Stimulated activated CD8-positive, alpha-beta memory T cell treated with anti-CD3 and anti-CD28 coated beads, Interleukin-12 subunit alpha, Interleukin-12 subunit beta, amount 100 ng/mL, for 1 hour (primary cell): ENCODE measurements at places on chromosomes 1 and 21.

GRCh38 chr1:170520601-170521000 is 11.4 kb upstream of the GORAB start:
- no peak for DNase-seq

- DNase-seq, result no peak
These were observed 10.0 kb downstream of the MAP3K21 start for GRCh38 chr1:233337505-233337904.

GRCh38 chr1:240635466-240636256 is 23.7 kb upstream of the GREM2 start:
- no peak for DNase-seq

- DNase-seq, result no peak
These were observed 104.1 kb downstream of the KCNN3 start for GRCh38 chr1:154765970-154766369.

DNA sequence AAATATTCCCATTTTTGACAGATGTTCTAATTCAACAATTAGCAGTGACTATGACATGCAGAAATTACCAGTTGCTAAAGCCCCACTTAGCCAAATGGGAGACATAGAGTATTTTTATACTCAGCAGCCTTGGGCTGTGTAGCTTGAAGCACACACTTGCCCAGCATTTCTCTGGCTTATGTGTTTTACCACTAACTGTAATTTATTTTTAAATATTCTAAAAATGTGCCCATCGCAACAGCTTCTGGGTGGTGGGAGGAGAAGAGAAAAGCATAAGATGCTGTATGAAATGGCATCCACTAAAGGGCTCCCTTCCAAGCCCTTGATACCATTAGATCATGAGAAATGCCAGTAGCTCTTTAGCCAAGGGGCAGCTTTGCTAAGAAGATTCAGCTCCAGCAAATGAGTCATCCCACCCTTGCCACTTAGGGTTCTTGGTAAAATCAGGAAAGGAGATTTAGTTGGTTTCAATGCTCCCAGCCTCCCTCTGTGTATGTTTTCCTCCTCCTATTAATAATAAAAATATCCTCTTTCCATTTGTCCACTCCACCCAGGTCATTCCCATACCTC is 462.7 kb upstream of the DEPDC1 start:
- no peak for DNase-seq

DNA sequence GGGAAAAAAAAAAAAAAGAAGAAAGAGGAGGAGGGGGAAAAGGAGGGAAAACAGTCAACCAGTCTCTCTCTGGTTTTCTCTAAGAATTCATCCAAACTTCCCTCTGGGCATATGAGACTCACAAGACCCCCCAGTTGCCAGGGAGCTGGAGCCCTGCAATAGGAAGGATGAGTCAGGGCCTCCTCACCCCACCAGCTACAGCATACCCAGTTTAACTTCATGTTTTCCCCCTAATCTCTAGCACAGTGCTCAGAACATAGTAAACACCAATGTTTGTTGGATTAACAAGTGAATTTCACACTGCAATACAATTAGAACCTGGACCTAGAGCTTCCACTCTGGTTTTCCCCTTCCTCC is 7.8 kb downstream of the F11R start:
- DNase-seq, result no peak

DNA sequence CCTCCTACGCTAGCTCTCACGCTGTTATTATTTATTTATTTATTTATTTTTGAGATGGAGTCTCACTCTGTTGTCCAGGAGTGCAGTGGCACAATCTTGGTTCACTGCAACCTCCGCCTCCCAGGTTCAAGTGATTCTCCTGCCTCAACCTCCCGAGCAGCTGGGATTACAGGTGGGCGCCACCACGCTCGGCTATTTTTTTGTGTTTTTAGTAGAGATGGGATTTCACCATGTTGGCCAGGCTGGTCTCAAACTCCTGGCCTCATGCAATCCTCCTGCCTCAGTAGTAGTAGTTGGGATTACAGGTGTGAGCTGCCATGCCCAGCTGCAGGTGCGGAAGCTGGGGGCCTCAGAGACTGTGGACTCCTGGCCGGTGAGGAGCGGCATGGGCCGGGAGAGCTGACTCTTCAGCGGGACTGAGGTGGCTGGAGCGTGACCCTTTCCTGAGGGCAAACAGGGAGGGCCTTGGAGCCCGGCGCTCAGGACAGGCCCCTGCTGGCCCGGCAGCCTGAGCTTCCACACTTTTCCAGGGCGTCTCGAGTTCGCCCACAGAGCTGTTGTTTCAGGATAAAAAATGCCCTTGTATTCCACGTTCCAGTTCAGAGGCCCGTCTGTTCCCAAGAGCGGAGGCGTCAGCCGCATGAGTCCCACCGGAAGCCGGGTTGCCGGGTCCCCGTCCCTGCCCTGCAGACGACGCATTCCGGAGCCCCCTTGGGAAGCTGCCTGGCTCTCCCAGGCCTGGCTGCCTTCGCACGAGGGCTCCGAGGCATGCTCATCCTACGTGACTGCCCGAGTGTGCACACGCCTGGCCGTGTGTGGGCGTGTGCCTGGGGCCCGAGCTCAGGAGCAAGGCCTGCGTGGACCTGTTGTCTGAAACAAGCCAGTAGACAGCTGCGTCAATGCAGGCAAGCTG is 126.2 kb downstream of the SIK1 start:
- DNase-seq, result no peak

- no peak for DNase-seq
These were observed 54.1 kb downstream of the KCNJ15 start for GRCh38 chr21:38310646-38311485.

- no peak for DNase-seq
These were observed 37.0 kb downstream of the IL6R start for GRCh38 chr1:154442006-154442740.

GRCh38 chr1:12424087-12424529 is 193.9 kb downstream of the DHRS3 start:
- DNase-seq, result no peak

- no peak for DNase-seq
These were observed 5.3 kb upstream of the CD55 start for GRCh38 chr1:207316141-207316540.

DNA sequence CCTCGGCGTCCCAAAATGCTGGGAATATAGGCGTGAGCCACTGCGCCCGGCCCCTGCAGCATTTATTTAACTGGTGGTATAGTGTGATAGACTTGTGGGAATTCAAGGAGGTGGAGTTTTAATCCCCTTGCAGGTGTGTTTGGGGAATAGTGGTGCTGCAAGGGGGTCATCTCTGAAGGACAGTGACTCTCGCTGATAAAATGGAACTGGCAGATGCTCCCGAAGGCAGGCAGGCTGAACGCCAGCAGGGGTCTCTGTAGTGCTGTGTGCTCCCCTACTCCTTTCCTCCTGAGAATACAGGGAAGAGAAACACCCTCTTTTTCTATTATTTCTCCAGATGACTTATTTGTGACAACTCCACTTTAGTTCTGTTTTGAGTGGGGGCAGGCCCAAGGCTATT is 4.0 kb downstream of the OSCP1 start:
- DNase-seq, result no peak

- DNase-seq, result no peak
These were observed 115.7 kb downstream of the KCNJ6 start for GRCh38 chr21:37800456-37801061.

DNA sequence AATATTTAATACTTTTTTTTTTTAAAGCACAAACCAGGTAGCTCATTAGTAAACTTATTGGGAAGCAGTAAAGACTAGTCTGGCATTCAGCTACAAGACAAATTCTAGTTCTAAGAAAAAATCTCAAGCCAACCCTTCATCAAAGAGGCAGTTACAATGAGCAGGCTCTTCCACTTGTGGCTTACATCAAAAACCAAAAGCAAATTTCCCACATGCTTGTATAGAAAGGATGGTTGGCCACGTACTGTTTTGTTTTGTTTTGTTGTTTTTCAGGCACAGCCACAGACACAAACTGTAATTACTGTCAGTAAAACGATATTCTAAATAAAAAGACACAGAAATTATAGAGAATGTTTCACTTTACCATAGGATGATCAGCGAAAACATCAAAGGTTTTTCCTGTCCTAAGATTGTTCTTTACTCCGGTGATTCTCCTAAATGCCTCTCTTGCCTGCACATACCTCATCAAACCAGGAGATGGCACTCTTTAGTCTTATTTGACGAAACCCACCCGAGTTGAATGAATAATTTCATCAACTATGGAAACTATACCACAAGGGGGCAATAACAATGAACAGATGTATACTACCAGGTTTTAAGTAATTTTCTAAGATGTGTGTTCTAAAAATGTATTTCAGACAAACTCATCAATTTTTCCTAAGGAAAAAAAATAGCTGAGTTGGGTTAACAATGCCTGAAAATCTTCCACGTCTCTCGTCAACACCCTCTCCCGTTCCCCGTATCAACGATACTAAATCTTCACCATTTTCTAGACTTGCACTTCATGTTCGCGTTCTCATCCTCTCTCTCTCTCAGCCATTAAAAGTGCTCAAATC is 26.9 kb downstream of the RPL5 start:
- peak; percentile 31 for DNase-seq

GRCh38 chr1:202688401-202688800 is 21.9 kb downstream of the SYT2 start:
- no peak for DNase-seq

- DNase-seq, result no peak
These were observed 134.7 kb upstream of the VANGL1 start for GRCh38 chr1:115506924-115507589.

DNA sequence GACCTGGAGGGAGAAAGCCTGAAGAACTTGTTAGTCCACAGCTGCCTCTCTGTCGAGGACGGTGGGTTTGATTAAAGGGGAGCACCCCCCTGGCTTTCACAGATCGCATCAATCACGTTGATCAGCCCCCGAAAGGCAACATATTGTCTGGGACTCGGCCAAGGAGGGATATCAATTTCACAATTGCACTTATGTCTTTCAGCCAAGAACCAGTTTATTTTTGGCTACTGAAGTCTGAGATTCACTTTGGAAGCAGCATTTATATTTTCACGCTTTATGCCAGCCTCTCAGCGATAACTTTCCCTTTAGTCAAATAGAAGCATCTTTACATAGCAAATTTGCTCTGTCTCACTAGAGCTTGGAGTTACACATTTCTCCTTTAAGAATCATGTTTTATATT is 253.2 kb upstream of the RRP15 start:
- DNase-seq, result no peak

DNA sequence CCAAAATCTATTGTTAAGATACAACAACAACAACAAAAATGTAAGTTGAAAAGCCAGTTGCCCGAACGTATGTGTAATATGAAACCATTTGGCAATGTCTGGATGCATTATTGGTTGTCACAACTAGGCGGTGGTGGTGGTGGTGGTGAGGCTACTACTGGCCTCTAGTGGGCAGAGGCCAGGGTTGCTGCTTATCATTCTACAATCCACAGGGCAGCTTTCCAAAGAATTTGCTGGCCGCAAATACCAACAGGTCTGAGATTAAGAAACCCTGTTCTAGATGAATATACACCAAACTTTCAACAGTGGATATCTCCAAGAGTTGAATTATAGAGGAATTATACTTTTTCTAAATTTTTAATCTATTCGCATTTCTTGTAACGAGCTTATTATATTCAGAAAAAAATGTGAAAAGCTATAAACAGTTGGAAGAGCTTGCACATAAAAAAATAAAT is 26.8 kb upstream of the ZNF697 start:
- no peak for DNase-seq

- no peak for DNase-seq
These were observed 84.5 kb upstream of the RGS4 start for GRCh38 chr1:162984699-162985098.

DNA sequence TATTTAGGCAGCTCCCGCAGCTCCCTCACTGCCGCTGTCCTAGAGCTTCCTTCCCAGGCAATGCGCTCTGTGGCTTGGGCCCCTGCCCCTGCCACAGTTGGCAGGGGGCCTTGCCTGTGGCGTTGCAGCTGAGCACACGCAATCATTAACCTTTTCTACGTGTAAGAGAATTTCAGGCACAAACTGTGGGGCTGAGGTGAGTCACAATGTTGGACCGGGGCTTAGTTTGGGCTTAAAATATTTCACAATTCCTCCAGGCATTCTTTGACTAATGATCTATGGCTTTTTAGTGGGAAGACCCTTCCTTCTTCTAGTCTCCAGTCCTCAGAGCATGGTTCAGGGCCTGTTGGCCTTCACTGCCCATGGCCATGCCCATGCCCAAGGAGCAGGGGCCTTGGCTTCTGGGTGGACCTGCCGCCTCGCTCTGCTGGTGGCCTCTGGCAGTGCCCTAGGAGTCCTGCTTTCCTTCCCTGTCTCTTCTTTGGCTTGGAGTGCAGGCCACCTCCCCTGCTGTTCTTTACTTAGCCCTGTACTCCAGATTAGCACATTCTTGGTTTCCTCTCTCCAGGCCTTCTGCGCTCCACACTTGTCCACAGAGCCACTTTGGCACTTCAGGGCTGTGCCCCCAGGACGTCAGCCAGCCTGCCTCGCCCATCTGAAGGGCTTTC is 39.2 kb downstream of the MAPKAPK2 start:
- no peak for DNase-seq

DNA sequence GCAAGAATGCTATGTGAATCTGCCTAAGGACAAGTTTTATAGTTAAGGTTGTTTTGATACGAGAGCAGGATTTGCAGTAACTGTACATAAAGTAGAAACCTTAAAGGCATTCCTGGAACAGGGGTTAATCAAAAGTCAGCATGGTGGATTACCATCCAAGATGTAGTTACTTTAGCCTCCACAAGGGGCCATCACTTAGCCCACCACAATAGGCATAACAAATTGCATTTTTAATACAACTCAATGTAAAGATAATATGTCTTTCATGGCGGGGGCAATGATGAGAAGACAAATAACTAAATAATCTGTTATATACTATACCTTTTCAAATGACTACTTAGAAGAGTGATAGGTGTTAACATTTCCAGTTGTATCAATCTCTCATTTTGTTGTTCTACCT is 611.2 kb upstream of the ADGRL4 start:
- no peak for DNase-seq

- no peak for DNase-seq
These were observed 16.7 kb downstream of the PRDM16 start for GRCh38 chr1:3085721-3086120.

DNA sequence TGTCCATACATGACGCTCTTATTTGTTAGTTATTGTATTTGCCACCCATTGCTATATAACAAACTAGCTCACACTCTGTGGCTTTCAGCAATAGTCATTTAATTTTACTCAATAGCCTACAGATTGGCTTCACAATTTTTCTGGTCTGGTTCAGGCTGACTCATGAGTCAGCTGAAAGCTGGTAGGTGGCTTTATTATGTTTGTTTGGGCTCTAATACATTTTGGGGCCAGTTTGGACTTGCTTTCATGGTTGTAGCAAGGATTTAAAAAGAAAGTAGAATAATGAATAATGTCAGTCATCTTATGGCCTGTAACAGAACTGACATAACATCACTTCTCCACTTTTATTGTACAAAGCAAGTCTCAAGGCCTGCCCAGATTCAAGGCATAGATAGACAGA is 338.7 kb downstream of the LRRIQ3 start:
- no peak for DNase-seq

DNA sequence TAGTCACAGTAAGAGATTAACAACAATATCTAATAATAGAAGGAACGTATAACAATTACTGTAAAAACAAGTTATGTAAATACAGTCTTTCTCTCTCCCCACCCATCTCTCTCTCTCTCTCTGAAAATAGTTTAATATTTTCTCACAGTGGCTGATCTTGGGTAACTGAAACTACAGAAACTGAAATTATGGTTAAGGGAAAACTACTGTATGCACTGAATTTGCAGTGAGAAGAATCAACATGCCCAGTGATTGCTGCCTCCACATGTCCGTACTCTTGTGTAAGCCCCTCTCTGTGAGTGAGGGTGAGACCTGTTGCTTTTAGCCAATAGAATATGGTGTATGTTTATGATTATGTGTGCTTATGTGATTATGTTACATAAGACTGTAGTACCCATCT is 1.6 kb downstream of the KRTAP6-1 start:
- no peak for DNase-seq
